ENCODE measurements at places on chromosomes 5 and 9.
A peak's percentile ranks its signal among the peaks of the same experiment; 100 is the strongest.

GRCh38 chr5:146624179-146624578 lies 108.2 kb upstream of the GPR151 start:
- DNase-seq: no peak

DNA sequence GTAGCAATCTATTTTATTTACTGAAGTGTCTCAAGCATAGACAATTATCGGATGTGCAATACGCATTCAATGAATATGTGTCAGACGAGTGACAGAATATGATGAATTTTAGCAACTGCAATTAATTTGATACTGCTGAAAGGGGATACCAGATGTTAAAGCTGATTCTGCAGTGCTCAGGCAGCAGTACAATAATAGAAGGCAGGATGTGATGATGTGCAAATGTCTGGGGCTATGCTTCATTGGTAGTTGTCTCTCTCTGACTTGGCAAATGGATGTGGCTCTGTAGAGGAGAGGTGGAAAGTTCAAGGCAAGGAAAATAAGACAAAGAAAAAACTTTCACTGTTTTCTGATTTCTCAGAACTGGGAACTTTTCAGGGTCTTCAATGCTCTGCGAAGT lies 721.2 kb downstream of the CDH18 start:
- no peak for DNase-seq

GRCh38 chr9:38686933-38687332 lies 33.0 kb downstream of the FAM240B start:
- peak; percentile 42 for DNase-seq

GRCh38 chr5:32100230-32100629 lies 73.9 kb downstream of the GOLPH3 start:
- DNase-seq: no peak

GRCh38 chr9:91047993-91048607 lies 246.5 kb downstream of the SYK start:
- DNase-seq: peak; percentile 23

DNA sequence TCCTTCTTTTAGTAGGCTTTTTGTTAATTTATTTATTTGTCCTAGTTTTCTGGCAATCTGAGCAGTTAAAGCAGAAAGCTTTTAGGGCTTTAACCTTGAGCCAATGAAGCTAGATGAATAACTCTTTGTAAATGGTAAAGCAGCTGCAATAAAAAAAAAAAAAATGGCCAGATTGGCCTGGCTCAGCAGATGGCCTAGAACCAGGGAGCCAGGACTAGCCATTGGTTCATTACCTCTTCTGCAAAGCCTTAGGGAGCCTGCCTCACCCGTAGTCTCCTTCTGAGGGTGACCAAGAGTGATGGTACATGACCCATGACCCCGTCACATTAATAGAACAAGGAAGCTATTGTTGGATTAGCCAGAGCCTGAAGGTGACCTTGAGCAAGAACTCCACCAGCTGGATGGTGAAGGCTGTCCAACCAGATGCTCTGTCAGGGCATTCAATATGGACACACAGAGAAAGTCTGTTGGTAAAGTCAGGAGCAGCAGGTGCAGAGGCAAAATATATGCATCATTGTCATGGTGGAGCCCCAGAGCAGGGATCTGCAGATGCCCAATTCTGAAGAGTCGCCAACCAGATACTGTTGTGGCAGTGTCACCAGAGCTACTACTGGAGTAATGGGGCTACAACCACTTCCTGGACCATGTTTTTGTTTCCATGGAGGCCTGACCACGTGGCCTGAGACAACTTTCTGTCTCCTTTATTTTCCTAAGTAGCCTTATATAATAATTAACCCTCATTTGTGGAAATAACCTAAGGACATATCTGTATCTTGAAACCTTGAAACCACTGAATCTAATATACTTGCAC lies 100.7 kb downstream of the MTX3 start:
- DNase-seq: no peak

DNA sequence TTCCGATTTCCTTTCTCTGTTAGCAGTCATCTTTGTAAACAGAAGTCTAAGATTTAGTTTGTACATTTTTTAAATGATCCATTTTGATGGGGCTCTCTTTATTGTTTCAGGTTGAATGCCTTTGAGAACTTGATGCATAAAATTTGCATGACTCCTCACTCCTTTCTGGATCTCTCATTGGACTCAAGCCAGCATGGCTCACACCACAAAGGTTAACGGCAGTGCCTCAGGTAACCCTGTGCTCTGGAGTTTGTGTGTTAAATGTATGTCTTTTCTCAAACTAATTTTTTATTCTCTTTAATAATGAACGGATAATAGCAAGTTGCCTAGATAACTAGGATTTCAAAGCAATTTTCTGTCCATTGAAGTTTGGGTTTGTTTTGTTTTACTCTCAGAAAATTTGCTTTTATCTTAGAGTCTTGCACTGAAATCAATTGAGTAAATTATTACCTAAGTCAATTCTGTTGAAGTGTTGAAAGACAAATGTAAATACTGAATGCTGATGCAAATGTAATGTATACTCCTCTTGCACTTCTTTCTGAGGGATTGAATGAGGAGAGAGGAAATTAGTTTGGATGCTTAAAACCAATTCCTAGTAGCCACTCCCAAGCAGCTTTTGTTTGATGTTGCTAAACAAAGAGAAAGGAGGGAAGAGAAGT lies 164.6 kb upstream of the DMRT1 start:
- DNase-seq: no peak

GRCh38 chr5:165175041-165175440 lies 1669.6 kb downstream of the MAT2B start:
- DNase-seq: no peak

GRCh38 chr5:137182576-137182975 lies 316.6 kb downstream of the SPOCK1 start:
- no peak for DNase-seq

Data from right atrium auricular region (tissue), 2 donors.